ENCODE measurements at places on chromosomes 2 and 18.

GRCh38 chr2:221461901-221462300, 110.2 kb downstream of the EPHA4 start:
- no peak for DNase-seq

DNA sequence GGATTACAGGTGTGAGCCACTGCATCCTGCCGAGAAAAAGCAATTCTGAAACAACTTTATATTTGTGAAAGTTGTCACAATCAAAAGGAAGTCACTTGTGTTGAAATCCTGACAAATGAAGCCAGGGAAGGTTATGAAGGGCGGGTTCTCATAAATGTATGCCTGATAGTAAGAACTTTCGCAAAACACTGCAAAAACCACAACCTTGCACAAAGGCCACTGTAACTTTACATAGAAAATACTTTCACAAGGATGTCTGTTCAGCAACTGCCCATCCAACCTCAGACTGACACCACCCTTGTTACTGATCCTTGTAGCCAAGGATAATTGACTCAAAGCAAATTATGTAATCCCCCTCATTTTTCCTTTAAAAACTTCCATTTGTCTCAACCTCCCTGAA, 90.6 kb downstream of the SLC4A3 start:
- peak; percentile 59 for DNase-seq

DNA sequence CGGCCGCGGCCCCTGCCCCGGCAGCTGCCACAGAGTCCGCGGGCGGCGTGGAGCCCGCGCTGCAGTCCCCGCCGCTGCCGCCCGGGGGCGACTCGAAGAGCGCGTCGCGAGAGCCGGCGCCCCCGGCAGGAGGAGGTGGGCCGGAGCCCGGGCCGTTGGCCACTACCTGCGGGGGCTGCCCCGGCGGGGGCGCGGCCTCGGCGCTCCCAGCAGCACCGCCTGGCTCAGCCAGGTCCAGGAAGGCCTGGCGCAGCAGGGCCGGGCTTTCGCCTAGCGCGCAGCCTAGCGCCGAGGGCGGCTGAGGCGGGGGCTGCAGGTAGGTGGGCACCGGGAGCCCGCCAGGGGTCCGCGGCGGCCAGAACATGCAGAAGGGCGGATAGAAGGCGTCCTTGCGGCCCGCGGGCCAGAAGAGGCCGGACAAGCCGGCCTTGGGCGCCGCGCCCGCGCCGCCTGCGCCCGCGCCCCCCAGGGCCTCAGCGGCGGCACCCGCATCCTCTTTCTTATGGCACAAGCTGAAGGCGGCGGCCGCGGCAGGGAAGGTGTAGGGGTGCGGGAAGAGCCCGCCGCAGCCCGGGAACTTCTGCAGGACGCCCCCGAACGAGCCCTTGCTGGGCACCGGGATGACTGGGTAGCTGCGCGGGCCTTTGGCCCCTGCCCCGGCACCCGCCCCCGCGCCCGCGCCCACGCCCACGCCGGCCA, 3.9 kb downstream of the SKOR2 start:
- DNase-seq, result no peak

DNA sequence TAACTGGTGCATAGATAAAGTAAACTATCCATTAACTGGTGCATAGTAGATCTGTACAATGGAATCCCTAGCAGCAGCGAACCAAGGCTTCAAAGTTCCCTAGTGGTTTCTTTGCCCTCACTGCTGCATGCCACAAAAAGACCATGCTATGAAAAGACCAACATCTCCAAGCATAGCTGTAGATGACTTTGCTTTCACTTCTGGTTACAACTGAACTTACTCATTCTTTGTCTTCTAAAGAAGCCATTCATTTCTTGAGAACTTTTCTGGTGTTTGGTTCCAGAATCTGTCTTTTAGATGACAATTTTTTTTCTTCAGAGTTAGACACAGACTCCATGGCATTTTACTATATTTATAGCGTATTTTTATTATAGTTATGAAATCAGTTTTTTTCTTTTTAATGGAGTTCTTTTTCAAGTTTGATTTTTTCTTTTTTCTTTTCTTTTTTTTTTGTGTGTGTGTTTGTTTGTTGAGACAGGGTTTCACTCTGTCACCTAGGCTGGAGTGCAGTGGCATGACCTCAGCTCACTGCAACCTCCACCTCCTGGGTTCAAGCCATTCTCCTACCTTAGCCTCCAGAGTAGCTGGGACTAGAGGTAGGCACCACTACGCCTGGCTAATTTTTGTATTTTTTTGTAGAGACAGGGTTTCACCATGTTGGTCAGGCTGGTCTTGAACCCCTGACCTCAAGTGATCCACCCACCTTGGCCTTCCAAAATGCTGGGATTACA, 63.6 kb downstream of the SLC35F5 start:
- peak; percentile 32 for DNase-seq

DNA sequence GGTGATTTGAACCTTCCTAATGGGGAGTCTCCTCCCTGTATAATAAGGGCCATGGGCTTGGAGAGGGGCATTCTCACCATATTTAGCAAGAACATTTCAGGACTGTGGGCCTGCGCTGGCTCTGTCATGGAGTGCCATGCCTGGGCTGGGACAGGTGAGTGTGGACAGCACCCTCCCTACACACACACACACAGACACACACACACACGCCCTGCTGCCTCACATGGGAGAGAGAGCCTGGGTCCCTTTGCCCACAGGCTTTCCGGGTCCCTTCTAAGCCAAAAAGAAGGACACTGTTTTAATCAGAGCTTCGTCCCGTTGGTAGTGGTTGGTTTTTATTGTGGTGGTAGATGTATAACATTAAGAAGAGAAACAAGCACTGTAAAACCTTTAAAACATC, 31.4 kb upstream of the TMEM87B start:
- no peak for DNase-seq

DNA sequence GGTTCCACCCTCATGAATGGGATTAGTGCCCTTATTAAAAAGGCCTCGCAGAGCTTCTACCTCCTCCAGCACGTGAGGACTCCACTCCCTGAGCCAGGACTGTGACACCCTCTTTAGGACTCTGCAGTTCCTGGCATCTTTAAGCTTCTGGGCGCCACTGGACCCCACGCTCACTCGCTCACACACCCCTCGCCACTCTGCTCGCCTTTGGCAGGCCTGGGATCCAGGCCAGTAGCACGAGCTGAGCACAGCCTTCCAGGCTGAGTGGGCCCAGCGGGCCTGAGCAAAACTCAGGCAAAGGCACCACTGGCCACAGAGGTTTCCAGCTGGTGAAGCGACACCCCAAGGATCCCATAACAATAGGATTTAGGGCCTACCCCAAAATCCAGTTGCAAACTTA, 107.9 kb upstream of the GPC1 start:
- no peak for DNase-seq

GRCh38 chr2:191202209-191202721, 42.9 kb upstream of the MYO1B start:
- DNase-seq, result no peak

DNA sequence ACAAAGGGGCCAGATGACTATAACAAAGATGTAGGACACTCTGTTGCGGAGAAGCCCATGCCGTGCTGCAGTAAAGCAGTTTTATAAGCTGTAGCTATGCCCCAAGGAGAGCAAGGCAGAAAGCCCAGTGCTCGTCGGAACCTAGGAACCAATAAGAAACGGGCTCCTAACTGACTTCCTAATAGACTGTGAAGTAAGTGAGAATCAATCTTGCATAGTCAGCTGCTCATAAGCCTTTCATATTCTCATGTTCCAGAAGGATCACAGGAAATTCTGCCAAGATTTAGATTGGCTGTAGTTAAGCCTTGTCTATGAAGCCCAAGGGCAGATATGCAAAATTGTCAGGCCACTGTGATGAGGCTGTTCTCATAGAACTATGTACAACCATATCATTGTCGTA, 98.4 kb downstream of the RTTN start:
- DNase-seq, result no peak

DNA sequence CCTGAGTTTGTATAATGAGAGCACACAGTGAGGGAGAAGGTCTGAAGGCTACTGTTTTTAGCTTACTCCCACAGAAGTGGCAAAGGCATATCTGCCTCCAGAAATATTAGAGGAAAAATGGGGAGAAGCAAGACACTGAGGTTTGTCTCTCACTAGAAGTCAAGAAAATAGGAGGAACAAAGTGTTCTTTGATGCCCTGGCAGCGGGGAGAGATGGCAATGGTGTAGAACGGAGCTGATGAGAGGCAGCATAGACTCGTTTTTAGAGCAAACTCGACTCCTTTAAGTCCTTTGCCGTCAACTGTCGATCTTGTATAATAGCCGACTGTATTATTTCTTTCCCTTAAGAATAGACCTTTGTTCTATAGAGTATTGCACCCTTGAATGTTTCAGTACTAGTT, 73.8 kb downstream of the ANKRD44 start:
- no peak for DNase-seq

DNA sequence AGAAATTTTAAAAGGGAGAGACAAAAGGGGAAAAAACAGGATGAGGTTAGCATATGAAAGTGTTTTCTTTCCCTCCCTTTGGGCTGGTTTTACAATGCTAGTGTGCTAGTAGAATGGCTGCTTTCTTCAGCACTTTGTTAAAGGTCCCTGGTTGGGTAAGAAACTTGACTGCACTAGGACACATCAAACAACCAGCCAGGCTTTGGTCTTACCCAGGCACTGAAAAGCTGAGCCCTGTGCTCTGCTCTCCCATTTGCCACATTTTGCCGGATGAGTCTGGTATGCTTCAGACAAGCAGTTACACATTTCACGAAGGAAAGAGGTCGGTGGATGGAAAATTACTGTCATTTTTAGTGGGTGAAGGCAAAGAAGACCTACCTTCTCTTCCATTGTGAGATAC, 242.0 kb downstream of the DPP10 start:
- DNase-seq, result no peak

GRCh38 chr18:53567929-53568574, 656.4 kb downstream of the MBD2 start:
- peak; percentile 60 for DNase-seq

GRCh38 chr2:74414881-74415761, 6.3 kb downstream of the C2orf81 start:
- peak; percentile 29 for DNase-seq

GRCh38 chr2:228377533-228377932, 196.0 kb upstream of the SPHKAP start:
- DNase-seq, result no peak

DNA sequence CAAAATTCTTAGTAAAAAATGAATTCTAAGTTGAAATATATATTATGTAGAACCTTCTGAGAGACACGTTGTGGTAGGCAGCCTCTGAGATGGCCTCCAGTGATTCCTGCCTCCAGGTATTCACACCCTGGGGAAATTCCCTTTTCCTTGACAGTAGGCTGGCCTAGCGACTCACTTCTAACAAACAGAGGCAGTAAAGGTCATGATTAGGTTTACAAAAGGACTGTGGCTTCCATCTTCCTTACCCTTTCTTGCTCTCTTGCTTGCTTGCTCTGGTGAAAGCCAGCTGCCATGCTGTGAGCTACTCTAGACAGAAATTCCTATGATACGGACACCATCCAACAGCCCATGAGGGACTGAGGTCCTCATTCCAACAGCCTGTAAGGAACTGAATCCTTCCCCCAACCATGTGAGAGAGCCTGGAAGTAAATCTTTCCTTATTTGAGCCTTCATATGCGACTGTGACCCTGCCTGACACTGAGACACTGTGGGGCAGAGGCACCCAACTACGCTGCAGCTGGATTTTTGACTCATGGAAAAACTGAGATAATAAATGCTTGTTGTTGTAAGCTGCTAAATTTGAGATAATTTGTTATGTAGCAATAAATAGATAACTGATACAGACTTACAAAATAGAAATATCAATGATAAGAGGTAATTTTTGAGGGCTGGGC, 32.7 kb upstream of the SERTAD2 start:
- DNase-seq, result no peak

DNA sequence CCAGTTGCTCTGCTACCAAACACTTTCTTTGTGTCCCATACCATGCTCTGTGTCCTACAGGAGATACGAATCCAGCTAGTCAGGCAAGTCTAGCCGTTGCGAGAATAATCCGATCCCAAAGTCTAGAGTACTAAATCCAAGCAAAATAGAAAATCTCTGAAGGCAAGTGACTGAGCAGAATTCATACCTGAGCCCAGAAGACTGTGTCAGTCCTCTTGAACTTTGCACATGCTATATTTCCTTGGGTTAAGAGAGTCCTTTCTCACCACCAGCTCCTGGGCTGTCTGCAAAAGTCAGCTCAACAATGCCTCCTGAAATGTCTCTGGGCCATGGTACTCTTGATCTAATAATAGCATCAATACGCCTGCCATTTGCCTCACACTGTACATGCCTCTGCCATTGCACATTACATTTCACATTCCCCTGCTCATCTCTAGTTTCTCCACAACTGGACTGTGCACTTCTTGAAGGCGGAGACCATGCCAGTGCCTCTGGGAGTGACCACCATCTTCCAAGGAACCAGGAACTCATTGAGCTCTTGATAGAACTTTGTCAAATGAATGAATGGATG, 265.8 kb upstream of the ID2 start:
- no peak for DNase-seq

DNA sequence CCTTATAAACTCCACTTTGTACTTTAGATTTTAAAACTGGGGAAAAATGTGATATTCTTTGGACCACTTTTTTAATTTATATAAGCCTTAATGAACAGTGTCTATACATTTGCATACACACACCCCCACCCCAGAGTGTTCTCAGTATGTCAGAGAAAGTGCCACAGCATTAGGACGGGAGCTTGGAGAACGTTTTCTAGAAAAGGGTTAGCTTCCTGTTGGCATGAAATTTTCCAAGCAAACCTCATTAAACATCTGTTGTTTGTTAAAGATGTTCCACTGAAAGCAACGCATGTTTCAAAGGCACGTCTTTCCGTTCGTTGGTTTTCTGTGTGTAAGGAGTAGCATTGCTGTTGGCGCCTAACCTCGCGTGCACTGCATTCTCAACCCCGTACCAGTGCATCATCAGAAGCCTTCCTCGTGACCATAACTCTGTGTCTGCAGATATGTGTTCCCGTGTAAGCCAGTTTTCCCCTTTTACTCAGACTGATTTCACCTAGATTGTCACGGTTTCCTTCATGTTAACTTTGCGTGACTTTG, 228.5 kb downstream of the ALPK2 start:
- DNase-seq, result no peak

- no peak for DNase-seq
Measured at GRCh38 chr2:160694221-160694620, 200.6 kb upstream of the RBMS1 start.

- DNase-seq, result no peak
Measured at GRCh38 chr2:150378686-150379085, 108.8 kb downstream of the RND3 start.

- DNase-seq, result no peak
Measured at GRCh38 chr18:56907771-56908170, 239.1 kb upstream of the BOD1L2 start.

GRCh38 chr2:208879666-208880065, 473.1 kb downstream of the PTH2R start:
- no peak for DNase-seq

GRCh38 chr2:113228351-113228750, 50.4 kb downstream of the PAX8 start:
- no peak for DNase-seq

DNA sequence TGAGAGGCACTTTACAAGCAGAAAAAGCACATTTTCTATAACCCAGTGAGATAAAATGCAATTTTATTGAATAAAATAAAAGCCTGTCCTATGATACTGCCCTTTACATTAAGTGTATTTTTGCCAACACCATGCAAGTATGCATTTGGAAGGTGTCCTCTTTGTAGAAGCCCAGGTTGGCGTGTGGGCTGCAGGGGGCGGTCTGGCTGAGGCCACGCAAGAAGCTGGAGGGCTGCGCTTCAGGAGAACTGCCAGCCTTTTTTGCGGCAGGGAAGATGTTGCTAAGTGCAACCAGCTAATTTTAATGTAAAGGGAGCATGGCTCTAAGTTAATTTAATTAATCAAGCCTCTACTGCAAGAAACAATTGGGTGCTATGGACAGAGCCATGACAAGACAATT, 562.8 kb upstream of the SALL3 start:
- DNase-seq, result no peak
